ENCODE measurements at places on chromosomes 6 and 20.

DNA sequence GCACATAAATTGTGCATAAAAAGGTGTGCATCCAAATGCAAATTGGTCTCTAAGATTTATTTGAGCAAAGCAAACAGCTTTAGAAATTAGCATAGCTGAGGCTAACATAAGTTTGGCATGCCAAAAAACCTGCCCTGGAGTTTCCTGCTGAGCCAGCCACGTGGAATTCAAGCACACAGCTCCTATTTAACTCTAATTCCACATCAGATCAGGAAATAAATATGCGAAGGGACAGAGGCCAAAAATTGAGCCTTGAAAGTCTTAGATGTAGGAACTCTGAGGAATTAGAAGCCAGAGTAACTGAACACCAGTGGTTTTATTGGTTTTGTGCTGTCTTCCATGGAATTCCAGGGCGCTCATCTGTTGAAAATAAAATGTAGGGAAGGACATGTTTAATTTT is 19.6 kb downstream of the SOBP start:
- DNase-seq: no peak

GRCh38 chr20:7291323-7291943 is 523.9 kb downstream of the BMP2 start:
- no peak for DNase-seq

GRCh38 chr6:25794784-25795183 is 37.1 kb downstream of the SLC17A1 start:
- DNase-seq: no peak

- DNase-seq: no peak
Observed at GRCh38 chr20:60586269-60587050, 628.2 kb downstream of the CDH26 start.

DNA sequence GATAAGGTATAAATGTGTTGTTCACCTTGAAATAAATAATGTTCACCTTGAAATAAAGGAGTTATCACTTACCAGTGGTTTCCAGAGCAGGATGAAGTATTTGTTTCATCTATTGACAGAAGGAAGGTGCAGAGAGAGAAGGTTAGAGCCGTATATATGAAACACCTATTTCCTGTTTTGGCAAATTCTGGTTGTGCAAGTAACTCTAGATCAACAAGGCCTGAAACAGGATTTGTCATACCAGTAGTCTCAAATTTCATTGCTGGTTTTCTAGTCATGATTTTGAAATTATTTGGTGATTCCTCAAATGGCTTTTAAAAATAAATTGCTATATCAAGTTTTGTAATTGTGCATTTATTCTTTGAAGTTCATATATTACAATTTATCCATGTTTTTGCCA is at the start of gene CRISP3:
CRISP3 (minus strand) TSS at position 130 of the 400 bp plus-strand sequence; CDS start at position 109, 21 bp downstream.
- DNase-seq: peak; percentile 3

DNA sequence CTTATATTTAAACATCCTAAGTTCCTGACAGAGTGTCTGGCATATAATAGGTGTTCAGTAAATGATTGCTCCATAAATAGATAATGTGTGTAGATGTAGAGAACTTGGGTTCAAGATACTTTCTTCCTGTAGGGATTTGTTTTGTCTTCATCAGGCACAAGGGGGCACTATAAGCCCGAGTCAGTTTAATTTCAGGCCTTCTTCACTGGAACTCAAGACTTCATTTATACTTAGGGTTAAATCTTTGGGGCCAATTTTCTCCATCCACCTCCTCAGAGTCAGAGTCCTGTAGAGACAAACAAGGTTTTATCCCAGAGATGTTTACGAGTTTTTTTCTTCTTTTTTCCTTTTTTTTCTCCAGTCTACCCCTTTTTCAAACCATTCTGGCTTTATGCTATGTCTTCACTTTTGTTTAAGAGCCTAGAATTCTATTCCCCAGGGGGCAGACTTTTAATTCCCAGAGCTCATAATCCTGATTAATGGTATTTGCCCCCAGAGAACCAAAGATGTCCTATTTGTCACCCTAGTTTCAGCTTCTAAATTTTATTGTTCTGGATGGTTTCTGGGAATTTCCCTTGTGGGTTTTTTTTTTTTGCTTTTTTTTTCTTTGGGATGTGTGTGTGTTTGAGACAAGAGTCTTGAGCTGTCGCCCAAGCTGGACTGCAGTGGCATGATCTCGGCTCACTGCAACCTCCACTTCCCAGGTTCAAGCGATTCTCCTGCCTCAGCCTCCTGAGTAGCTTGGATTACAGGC is 88.4 kb downstream of the HFE start:
- no peak for DNase-seq

GRCh38 chr20:46435146-46435545 is 28.7 kb upstream of the ELMO2 start:
- DNase-seq: no peak

GRCh38 chr6:151808371-151809241 is 1.1 kb downstream of the ESR1 start:
- DNase-seq: peak; percentile 27

DNA sequence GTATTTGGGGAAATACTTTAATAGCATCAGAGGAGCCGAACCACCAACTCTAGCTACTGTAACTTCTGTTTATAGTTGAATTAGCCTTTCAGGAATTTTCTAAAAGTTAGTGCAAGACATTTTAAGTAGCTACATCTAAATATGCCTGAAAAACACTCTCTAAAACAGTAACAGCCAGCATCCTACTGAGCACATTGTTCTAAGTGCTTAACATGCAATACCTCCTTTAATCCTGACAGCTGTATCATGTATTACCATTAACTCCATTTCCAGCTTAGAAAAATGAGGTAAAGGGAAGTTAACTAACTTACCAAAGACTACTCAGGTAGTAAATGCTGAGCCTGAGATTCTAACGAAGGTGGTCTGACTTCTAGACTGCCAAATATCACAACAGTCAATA is 120.7 kb downstream of the DST start:
- DNase-seq: no peak

DNA sequence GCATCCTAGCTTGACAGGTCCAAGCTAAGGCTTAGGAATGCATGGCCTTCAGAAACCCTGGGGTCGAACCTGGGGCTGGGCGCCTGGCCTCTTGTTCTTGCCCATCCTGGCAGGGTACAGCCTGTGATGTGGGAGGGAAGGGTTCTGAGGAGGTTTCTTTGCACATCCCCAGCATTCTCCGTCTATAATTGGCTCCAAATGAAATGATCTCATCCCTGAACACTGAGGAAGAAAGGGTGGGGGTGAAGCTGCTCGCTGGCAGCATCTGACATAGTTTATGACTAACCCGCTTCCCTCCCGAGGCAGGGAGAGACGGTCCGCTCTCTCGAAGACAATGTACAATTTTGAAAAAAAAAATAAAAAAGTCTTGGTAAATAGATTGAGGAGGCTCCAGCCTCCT is 67.1 kb upstream of the ZNFX1 start:
- peak; percentile 100 for DNase-seq

- no peak for DNase-seq
Observed at GRCh38 chr20:13263451-13263850, 42.4 kb downstream of the ISM1 start.

GRCh38 chr6:140041571-140042332 is 667.3 kb upstream of the CITED2 start:
- DNase-seq: no peak

DNA sequence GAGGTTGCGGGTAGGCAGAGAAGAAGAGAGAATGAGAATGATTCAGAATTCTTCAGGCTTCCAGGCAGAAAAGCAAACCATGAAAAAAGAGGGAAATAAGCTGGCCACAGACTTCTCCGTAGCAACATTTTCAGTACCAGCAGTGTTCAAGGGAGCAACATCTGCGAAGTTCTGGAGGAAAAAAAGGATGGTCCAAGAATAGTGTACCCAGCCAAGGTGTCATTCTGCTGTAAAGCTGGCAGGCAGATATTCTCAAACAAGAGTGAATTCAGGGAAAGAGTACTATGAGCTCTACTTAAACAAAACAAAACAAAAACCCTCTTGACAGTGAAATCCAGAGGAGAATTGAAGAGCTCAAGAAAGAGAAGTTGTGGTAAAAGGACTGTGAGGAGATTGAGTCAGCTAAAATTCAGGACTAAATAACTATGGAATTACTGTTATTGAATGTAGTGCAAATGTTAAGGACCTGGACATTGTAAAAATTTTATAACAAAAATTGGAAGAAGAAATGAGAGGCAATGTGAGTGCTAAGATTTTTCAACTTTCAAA is 86.5 kb downstream of the ATRN start:
- no peak for DNase-seq

GRCh38 chr6:156953479-156954146 is 176.4 kb downstream of the ARID1B start:
- DNase-seq: peak; percentile 95
